ENCODE measurements at places on chromosomes 2 and 18. TPM values are rescaled to one million over a fixed set of nuclear protein-coding genes. Genes with fewer than 3 reads are reported as not detected.

FBXO41 gene
- 3.7 TPM for total RNA-seq

ELOA2 gene
- not detected for total RNA-seq

ACAA2 gene
- total RNA-seq, result 82.9 TPM

CLHC1 gene
- total RNA-seq, result 35.4 TPM

PKDCC gene
- 0.49 TPM for total RNA-seq

UGT1A6 gene
- not detected for total RNA-seq

HS6ST1 gene
- 11.4 TPM for total RNA-seq

OST4 gene
- 257 TPM for total RNA-seq

IKZF2 gene
- total RNA-seq, result 6.0 TPM

GPR39 gene
- 7.2 TPM for total RNA-seq

SLC9A2 gene
- total RNA-seq, result 0.09 TPM

UGT1A4 gene
- 0.12 TPM for total RNA-seq

PDE11A gene
- not detected for total RNA-seq

LAMA3 gene
- total RNA-seq, result 269 TPM

PLGLB1 gene
- total RNA-seq, result 0.74 TPM

STK17B gene
- total RNA-seq, result 17.1 TPM

NYAP2 gene
- not detected for total RNA-seq

KRTCAP3 gene
- 6.9 TPM for total RNA-seq

ACOXL gene
- total RNA-seq, result not detected

ARHGAP25 gene
- total RNA-seq, result 0.93 TPM

TMEM169 gene
- total RNA-seq, result 0.35 TPM
